ENCODE measurements at places on chromosomes 12 and 14.
A peak's percentile ranks its signal among the peaks of the same experiment; 100 is the strongest.

GRCh38 chr14:103472939-103473338 is 49.7 kb downstream of the CKB start:
- no peak for DNase-seq

GRCh38 chr12:128047266-128048060 is 219.5 kb upstream of the TMEM132C start:
- no peak for DNase-seq

DNA sequence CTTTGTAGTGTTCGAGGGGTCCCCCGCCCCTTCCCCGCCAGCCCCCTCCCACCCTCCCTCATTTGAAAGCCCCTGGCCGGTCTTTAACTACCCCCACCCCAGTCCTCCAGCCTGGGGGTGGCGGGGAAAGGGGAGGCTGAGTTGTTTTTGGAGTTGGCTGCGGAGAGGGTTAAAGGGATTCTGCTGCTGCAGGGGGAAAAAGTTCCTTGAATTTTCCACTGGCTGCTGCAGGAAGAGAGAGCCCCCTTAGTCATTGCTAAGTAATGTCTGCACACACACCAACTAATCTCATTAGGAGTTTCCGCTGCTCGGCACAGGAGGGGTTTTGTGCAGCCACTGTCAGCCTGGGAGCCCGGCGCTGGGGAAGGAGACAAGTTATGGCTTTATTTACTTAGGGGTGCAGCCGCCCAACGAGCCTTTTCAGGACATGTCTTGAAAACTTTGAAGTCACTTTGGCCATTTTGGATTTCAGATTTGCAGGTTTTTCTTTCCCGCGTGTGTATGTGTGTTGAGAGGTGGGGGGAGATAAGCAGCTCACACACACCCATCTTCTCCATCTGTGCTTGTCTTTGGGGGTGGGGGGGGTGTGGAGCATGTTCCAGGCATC is 1.8 kb downstream of the ELK3 start:
- DNase-seq: no peak

DNA sequence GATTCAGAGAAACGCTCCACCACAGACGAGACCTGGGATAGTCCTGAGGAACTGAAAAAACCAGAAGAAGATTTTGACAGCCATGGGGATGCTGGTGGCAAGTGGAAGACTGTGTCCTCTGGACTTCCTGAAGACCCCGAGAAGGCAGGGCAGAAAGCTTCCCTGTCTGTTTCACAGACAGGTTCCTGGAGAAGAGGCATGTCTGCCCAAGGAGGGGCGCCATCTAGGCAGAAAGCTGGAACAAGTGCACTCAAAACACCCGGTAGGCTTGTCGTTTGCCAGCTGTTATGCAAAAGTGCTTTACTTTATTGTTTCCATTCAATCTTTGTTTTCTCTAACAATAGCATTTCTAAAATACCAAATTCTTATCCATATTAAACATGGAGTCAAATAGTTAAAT is 287.3 kb downstream of the NAV3 start:
- DNase-seq: no peak

- no peak for DNase-seq
Measured at GRCh38 chr14:104778694-104779331, 16.7 kb downstream of the AKT1 start.

GRCh38 chr12:14567351-14568162 is at the start of gene PLBD1:
Gene PLBD1, minus strand, starts transcription at chr12:14567883. Its CDS starts 187 bp downstream, at chr12:14567696.
- DNase-seq: no peak

- DNase-seq: no peak
Measured at GRCh38 chr12:65532162-65532561, 253.7 kb downstream of the MSRB3 start.

DNA sequence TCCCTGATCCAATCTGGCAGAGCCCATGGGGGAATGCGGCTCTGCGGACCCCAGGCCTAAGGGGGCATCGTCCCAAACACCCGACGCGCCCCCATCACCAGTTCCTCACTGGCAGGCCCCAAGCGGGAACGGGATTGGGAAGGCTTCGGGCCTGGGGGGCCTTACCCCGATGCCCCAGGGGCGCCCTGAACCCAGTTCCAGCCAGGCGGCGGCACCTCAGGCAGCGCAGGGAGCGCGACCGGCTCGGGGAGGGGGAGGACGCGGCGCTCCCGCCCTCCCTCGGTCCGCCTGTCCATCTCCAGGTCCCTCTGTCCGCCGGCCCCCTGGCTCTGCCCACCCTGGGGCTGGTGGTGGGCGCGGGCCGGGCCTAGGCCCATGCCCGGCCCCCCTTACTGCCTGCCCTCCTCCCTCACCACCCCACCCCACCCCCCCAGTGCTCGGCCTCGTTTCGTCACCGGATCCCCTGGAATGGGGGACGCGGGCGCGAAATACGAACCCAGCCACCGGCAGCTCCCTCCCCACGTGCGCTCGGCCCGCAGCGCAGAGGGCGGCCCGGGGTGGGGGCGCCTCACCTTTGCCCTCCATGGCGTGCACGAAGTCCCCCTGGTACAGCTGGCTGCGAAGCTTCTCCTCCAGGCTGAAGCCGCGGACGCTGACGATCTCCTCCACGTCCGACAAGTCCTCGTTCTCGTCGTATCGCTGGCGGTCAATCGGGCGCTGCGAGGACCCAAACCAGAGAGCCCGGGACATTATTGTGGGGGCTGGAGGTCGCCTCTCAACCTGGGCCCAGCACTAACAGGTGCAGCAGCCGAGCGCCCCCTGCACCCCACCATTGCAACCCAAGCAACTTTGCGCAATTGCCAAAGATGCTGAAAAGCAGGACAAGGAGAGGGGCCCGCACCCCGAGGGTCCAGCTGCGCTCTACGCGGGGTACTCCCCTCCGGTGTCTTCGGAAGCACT is 2.3 kb downstream of the KDM2B start:
- no peak for DNase-seq

DNA sequence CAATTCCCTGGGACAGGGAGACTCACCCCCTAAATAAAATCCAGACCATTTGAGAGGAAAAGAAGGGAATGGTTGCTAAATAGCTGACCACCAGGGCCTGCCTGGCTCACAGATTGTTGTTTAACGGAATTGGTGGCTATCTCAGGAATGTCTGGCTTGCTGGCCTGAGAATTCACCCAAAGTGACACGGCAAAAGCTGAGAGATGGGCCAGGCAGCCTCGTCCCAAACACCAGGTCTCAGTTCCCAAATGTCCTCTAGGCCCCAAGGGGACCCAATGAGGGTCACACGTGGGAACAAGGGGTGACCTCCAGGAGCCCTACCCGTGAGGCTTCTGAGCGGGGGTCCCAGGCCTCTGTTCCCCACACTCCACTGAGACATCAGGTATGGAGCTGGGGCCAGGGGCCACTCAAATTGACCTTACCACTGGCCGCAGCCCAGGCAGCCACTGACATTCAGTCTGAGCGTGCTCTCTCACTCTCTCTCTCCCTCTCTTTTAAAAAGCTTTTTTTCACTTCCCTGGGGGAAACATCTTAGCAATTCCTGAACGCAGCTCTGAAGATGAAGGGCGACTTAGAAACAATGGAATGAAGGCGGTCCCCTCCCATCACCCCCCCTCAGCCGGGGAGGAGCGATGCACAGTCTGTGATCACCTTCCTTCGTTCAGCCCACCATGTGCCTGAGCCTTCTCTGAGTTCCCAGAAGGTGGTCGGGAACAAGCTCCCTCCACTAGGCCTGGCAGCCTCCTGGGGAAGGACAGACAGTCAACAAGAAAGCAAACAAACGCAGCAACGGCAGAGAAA is 131.2 kb downstream of the SCARB1 start:
- no peak for DNase-seq

DNA sequence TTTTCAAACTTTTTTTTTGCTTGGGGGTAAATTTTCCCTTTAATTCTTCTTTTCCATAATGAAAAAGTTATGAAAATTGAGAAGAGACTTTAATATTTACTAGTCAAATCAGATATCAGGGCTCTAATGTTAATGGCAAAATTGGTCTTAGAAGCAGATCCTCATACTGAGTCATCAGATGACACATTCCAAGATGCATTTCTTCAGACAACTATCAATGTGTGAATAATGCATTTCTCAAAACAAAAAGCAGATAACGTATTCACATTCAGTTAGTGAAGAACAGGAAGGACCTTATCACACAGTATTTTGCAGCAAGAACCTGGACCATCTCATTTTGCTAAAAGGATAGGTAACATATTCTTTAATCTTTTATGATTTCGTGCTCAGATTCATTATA is 130.7 kb downstream of the GPHN start:
- no peak for DNase-seq

DNA sequence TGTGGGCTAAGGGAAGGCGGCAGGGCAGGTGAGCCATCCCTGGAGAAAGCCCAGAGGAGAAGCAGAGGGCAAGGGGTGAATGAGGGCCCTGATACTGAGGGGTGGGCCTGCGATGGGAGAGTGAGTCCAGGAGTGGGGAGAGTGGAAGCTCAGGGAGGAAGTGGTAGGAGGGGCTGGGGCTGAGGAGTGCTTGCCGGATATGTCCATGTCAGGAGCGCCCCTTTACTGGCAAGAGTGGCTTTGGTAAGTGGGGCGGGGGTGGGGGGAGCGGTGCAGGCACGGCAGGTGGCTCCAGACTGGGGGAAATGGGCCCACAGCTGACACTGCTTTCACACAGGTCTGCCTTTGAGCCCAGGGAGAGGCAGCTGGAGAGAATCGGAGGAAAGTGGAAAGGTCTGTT is 86.4 kb upstream of the GPR68 start:
- DNase-seq: no peak

DNA sequence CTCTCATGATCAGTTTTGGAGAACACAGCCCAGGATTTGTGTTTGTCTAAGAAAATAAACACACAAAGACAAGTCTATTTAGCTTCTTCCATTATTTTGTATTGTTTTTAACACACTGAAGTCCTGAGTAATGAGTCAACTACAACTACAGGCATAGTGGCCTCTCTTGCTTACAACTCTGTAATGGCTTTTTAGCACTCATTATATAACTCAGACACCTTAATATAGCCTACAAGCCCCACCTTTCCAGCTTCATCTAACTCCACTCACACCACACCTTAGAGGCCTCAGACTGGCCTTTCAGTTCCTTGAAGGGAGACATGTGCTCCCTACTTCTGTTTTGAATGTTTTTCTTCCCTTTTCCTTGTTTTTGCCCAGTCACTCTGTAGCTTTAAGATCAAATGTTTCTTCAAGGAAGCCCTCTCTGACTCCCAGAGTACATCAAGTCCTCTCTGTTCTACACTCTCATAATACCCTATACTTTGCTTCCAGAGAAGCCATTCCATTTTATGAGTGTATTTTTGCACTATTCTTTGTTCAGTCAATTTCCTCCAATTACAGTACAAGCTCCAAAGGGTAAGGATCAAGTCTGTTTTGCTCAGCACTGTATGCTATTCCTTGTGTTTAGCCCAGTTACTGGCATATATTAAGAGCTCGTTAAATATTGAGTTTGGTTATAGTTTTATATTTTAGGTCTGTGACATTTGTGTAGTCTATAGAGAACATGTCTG is 233.6 kb upstream of the ARHGAP5 start:
- DNase-seq: no peak

DNA sequence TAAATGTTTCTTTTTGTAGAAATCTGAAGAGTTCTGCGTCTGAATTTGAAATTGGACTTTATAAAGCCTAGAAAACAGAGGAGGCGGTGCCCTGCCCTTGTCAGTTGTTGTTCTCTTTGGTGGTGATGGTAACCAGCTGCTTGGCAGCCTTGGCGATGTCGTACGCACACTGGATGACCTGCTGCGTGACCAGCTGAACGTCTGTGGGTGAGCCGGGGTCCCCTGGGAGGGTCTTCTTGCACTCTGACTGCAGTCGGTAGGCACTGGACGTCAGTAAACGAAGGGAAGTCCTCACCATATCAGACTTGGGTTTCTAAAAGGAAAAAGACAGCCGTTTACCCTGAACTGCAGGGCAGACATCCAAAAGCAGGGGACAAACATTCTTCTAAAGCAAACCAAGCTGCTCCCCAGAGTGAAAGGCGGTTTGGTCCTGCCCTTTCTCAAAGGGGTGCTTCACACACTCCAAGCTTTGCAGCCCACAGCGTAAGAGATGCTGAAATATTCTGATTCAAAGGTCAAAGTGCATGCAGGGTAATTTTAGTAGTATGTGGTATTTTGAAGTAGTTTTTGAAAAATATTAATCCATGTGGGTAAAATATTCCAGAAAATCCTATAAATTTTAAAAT is 32.9 kb downstream of the TCHP start:
- DNase-seq: no peak

- no peak for DNase-seq
Measured at GRCh38 chr14:75783184-75783583, 122.1 kb downstream of the TTLL5 start.

- DNase-seq: no peak
Measured at GRCh38 chr12:3295646-3296408, 195.2 kb upstream of the PRMT8 start.

- DNase-seq: no peak
Measured at GRCh38 chr12:62401631-62402030, 65.0 kb upstream of the MON2 start.

DNA sequence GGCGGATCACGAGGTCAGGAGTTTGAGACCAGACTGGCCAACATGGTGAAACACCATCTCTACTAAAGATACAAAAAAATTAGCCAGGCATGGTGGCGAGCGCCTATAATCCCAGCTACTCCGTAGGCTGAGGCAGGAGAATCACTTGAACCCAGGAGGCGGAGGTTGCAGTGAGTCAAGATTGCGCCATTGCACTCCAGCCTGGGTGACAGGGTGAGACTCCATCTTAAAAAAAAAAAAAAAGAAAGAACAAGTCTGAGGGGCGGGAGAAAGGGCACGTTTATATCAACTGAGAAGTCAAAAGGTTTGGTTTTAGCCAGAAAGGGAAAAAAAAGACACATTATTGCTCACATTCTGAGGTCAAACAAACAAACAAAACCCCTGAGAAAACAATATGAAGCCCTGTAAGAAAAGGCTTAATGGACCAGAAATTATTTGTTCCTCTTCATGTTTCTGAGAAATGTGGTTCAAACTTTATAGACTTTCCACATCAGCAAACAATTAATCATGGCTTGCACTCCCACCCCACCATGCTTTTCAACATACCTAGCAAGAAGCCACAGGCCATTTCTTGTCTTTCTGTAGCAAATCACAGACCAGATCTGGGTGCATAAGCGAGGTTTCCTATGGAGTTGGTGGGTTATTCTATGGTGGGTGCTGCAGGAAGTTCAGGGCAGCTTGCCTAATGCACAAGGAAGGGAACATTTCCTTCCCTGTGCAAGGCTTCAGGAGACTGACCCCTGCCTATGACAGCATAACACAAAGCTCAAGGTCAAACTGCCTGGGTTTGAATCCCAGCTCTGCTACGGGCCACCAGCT is 80.1 kb downstream of the SSPN start:
- no peak for DNase-seq

DNA sequence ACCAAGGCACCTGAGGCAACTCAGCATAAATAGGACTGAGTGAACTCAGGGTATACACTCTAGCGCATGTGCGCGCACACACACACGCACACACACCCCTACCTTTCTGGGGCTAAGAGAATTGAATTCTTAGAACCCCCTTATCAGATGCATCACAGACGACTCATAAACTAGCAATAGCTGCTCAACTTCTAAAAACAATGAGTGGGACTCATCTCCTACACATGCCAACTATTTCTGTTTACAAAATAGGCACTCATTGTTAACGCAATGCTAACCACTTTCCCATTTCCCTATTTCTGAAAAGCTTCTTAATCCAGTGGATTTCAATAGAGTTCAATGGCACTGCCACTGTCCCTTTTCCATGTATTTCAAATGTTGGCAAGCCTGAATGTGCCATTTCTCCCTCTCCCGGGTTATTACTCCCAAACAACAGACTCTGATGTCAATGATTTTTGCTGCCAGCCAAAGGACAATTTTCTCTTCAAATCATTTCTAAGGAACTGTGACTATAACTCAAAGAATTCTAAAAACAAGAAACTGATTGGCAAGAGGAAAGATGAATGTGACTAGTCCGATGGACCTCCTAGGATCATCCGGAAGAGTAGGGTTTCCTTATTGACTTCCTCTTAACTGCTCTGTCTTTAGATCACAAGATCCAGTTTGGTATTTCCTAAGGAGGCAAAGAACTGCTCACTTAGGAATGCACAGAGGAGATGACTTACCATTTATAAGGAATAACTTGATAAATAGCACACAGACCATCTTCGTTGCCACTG is 48.8 kb downstream of the SLC38A1 start:
- DNase-seq: peak; percentile 64
